Osteocyte (in vitro differentiated cells): ENCODE measurements at places on chromosomes 3 and 15. TPM values are rescaled to one million over a fixed set of nuclear protein-coding genes. Genes with fewer than 3 reads are reported as not detected.

The OXTR gene
- total RNA-seq = 23.8 and 24.0 TPM in 2 replicates

DNA sequence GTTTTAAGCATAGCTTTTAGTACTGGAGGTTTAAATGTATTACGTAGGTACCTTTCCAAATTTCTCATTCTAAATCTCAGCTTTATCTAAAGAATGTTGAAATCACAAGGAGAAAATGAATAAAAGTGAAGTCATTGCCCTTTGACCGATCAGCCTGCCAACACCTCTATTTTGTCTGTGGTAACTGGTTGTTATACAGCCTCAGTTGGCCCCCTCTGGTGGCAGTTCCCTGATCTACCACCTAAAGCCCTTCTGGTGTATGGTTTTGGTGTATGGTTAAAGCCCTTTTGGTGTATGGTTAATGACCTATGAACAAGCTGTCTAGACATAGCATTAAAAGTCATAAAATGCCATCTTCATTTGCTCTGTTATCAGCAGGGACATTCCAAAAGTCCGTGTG is 378.2 kb upstream of the AZI2 start:
- H3K27ac ChIP-seq = no peak overlapping the region
- DNase-seq = no peak
- no peaks in the 10 kb centered on the region for H3K4me1 ChIP-seq
- H3K36me3 ChIP-seq = no peaks in the 10 kb centered on the region

GRCh38 chr3:39804951-39805350 is 4.5 kb upstream of the MYRIP start:
- no peak overlapping the region for H3K4me3 ChIP-seq
- no peaks in the 10 kb centered on the region for H3K36me3 ChIP-seq

GRCh38 chr3:54146506-54147239 is 24.3 kb downstream of the CACNA2D3 start:
- peaks cover 2% of the 10 kb centered on the region for H3K27me3 ChIP-seq
- no peaks in the 10 kb centered on the region for H3K36me3 ChIP-seq
- no peak overlapping the region for H3K27ac ChIP-seq
- DNase-seq = no peak

The PLA2G4E gene
- not detected in 2 replicates for total RNA-seq

- no peak overlapping the region for H3K4me3 ChIP-seq
- H3K36me3 ChIP-seq = no peaks in the 10 kb centered on the region
- H3K4me1 ChIP-seq = no peaks in the 10 kb centered on the region
- DNase-seq = no peak
These were observed 11.4 kb downstream of the ACTC1 start for GRCh38 chr15:34783991-34784390.

DNA sequence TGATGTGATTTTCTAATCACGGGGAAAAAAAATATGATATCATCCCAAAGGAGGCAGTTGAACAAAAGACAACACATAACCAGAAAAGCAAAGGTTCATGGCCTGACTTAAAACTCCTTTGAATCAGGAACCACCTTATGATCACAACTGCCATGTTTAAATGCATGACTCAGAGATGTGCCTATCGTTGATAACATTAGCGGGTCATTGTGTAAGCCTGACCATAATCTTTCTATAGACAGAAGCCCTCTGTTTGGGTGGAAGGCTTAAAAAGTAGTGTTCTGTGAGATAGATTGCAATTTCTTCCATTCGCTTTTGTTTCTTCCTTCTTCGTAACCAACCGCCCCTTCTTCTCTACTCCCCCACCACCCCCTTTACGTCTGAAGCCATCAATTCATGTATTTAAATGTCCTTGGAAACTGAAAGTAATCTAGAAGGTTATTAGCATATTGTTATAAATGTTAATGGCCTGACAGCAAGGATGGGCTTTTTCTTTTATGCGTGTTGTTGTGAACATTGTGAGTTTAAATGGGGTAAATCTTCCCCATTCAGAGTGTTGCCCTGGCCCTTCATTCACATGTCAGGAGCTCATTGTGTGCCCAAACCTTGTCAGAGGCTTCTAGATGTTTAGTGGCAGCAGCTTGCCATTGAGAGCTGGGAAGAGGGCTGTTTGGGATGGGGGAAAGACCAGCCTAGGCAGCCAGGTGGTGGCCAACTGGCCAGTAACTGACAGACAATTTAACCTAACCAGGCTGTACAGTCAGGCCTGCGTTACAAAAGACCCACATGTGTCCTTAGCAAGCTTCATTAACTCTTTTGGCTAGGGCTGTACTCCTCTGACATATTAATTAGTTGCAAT is 64.5 kb downstream of the EPHA3 start:
- H3K36me3 ChIP-seq = no peaks in the 10 kb centered on the region
- no peak for DNase-seq
- H3K4me1 ChIP-seq = peaks cover 11% of the 10 kb centered on the region
- H3K27me3 ChIP-seq = peaks cover 11% of the 10 kb centered on the region

The NEK10 gene
- 6.8 and 10.1 TPM in 2 replicates for total RNA-seq

The GOLGA6L24 gene
- total RNA-seq = not detected in 2 replicates

The MYO5C gene
- total RNA-seq = 2.7 and 4.0 TPM in 2 replicates

DNA sequence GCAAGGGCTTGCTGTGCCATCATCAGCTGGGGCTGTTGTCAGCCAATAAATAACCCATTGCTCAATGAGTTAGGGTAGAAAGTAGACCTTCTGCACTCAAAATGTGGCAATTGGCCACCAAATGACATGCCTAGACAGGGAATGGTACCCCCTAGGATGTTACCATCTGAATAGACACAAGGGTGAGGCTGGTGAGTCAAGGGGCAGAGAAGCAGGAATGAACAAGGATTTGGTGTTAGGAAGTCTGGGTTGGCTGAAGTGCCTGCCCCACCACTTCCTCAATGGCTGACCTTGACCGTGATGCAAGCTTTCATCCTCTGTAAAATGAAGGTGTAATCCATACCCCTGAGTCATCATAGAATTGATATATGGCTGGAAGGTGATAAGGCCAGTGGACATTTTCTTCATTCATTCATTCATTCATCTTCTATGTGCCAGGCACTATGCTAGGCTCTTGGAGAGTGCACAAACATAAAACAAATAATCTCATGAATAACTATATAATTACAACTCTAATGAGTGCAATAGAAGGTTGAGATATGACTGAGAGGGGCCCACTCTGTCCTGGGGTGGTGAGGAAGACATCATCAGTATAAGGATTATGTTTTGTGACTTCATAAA is 4.4 kb upstream of the CA12 start:
- peaks cover 4% of the 10 kb centered on the region for H3K27me3 ChIP-seq
- no peaks in the 10 kb centered on the region for H3K36me3 ChIP-seq
- H3K27ac ChIP-seq = no peak overlapping the region
- no peak overlapping the region for H3K4me3 ChIP-seq
- DNase-seq = no peak
- H3K4me1 ChIP-seq = peaks cover 17% of the 10 kb centered on the region

- no peaks in the 10 kb centered on the region for H3K36me3 ChIP-seq
- DNase-seq = no peak
- peaks cover 5% of the 10 kb centered on the region for H3K4me1 ChIP-seq
- H3K27me3 ChIP-seq = peaks cover 36% of the 10 kb centered on the region
- H3K4me3 ChIP-seq = no peak overlapping the region
These were observed 29.3 kb upstream of the MYO1E start for GRCh38 chr15:59401824-59402569.

GRCh38 chr3:47612178-47612577 is 33.5 kb upstream of the CSPG5 start:
- no peaks in the 10 kb centered on the region for H3K27me3 ChIP-seq
- no peak for DNase-seq
- no peak overlapping the region for H3K4me3 ChIP-seq
- H3K27ac ChIP-seq = peak overlapping the region; percentile 16

DNA sequence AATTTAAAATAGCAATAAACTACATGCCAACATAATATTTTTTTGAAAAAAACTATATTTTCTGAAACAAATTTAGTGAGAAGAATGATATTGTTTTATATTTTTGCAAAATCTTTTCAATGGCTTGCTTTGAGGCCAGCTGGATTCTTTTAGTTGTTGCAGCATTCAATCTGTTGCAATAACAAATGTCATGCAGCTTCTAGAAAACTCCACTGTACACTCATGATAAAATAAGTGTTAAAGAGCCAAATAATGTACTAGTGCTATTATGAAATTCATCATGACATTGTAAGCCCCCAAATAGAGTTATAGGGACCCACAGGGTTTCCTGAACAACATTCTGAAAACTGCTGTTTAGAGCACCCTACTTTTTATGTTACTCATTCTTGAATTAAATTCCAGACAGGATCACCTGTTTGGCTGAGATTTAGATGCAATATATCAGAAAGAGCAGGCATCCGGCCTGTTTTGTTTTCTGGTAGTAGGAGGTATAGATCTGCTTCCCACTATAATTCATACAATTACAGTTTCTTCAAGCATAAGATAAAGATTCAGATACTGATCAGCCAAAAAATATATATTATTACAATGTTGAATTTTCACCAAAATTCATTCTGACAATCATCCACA is 703.0 kb upstream of the ZNF385D start:
- peaks cover 2% of the 10 kb centered on the region for H3K36me3 ChIP-seq
- peaks cover 23% of the 10 kb centered on the region for H3K27me3 ChIP-seq
- no peak for DNase-seq

- H3K27me3 ChIP-seq = no peaks in the 10 kb centered on the region
- no peak for DNase-seq
- peaks cover 11% of the 10 kb centered on the region for H3K36me3 ChIP-seq
- no peak overlapping the region for H3K4me3 ChIP-seq
These were observed 31.7 kb downstream of the ATP2C1 start for GRCh38 chr3:130925628-130926027.

DNA sequence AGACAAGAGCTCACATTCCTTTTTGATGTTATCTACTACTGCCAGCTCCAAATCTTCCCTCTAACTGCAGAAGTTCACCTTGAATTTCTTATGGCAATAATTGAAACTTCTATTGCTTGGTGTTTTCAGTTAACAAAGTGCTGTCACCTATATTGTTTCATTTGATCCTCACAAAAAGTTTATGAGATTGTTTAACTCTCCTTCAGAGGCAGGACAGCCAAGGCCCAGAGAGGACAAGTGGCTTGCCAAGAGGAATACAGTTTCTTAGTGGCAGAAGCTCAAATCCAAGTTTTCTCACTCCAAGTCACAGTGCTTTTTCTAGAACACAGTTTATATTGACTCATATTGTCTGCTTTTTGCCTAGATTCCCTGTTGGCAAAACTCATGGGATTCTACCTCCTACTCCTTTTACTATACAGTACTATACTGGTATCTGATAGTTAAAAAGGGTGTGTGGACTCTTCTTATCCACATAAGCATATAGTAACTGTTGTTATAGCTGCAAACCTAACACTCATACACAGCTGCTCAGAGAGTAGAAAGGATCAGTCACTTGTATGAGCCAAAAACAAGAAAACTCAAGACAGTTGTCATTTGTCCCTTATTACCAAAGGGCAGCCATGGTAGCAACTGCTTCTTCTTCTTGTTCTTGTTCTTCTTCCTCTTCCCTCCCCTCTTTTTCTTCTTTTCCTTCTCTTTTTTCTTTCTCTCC is 15.9 kb downstream of the TM4SF4 start:
- H3K4me1 ChIP-seq = peaks cover 14% of the 10 kb centered on the region
- no peak for DNase-seq
- H3K36me3 ChIP-seq = no peaks in the 10 kb centered on the region

GRCh38 chr3:53161450-53161819 is 426 bp downstream of the PRKCD start:
- H3K36me3 ChIP-seq = no peaks in the 10 kb centered on the region
- DNase-seq = no peak
- H3K4me3 ChIP-seq = peak overlapping the region; percentile 86
- no peaks in the 10 kb centered on the region for H3K27me3 ChIP-seq

The PROK2 gene
- total RNA-seq = not detected in 2 replicates

DNA sequence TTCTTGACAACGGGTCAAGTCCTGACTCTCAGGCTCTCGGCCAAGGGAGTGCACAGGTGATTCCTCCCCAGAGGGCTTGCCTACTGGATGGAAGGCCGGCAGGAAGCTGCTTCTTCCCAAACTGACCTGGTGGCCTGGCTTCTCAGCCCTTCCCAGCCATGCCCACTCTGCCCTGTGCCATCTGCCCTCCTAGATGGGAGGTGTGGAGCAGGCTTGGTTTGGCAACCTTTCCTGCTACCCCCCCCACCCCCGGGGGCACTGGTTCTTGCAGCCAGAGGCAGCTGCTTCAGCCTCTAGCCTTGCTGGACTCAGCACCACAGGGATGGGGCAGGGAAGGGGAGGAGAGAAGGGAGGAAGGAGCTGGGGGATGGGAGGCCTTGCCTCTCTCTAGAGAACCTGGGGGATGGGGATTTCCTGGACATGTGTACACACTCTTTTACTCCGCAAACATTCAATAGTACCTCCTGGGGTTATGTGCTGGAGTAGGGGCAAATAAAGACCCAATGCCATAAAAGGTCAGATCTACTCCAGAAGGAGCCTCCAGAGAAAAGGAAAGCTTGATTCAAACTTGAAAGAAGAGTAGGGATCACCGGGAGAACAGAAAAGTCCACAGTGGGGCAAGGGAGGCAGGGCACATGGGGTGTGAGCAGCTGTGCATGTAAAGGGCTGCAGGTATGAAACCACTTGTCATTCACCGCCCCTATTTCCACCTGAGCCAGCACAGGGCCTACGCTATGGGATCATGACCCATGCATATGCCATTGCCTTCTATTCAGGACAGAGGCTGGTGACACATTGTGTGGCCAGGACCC is 4.2 kb upstream of the DAPK2 start:
- H3K4me3 ChIP-seq = no peak overlapping the region
- no peak overlapping the region for H3K27ac ChIP-seq
- H3K4me1 ChIP-seq = peaks cover 28% of the 10 kb centered on the region
- H3K36me3 ChIP-seq = no peaks in the 10 kb centered on the region
- peaks cover 3% of the 10 kb centered on the region for H3K27me3 ChIP-seq
- DNase-seq = no peak

GRCh38 chr3:194736896-194737600 is 51.4 kb downstream of the FAM43A start:
- DNase-seq = no peak
- peaks cover 47% of the 10 kb centered on the region for H3K27me3 ChIP-seq
- no peak overlapping the region for H3K4me3 ChIP-seq

DNA sequence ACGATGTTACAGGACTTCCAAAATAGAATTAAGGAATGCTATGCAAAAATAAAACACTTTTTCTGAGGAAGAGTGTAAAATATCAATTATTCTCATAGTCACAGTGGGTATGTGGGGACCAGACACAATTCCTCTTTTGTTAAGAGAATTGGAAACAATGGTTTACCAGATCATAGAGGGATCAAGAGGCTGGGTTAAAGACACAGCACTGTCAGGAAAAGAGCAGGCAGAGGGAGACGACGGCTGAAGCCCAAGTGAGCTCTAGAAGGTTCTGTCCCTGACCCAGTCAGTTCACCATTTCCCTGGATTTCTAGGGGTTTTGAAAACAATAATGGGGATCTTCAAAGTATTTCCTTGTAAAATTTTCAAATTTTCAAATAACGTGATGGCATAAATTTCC is 54.0 kb upstream of the POLR2M start:
- no peak overlapping the region for H3K4me3 ChIP-seq
- no peak overlapping the region for H3K27ac ChIP-seq
- H3K4me1 ChIP-seq = peaks cover 17% of the 10 kb centered on the region

The CCDC66 gene
- 23.4 and 24.3 TPM in 2 replicates for total RNA-seq

The ZNF592 gene
- 30.1 and 31.0 TPM in 2 replicates for total RNA-seq

DNA sequence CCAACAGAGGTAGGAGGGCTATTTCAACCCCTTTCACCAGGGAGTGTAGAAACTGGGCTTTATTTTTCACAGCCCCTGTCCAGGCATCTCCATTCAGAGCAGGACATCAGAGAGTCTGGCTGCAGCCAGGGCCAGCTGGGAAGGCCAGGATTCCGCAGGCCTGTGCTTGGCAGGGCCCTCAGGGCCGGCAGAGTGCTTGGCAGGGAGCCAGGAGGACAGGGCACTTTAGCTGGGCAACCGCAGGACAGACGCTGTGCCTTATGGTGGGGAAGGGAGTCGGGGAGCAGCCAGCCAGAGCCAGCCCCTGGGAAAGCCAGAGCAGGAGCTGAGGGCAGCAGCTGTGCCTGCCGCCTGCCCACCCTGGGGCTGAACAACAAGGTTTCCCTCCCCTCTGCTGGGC is 34.5 kb upstream of the IQCF6 start:
- no peaks in the 10 kb centered on the region for H3K4me1 ChIP-seq
- no peak overlapping the region for H3K27ac ChIP-seq
- no peak for DNase-seq
- H3K27me3 ChIP-seq = peaks cover 5% of the 10 kb centered on the region
- H3K4me3 ChIP-seq = no peak overlapping the region
